Renal cortex interstitium (tissue), 15 donors: ENCODE measurements at places on chromosomes 11 and 22. TPM values are rescaled to one million over a fixed set of nuclear protein-coding genes. Genes with fewer than 3 reads are reported as not detected.

TMEM258 gene
- 152 TPM for polyA plus RNA-seq

TRIOBP gene
- 78.7 TPM for polyA plus RNA-seq

C11orf52 gene
- polyA plus RNA-seq, result 9.3 TPM

MMP27 gene
- polyA plus RNA-seq, result not detected

CBLIF gene
- not detected for polyA plus RNA-seq
